ENCODE measurements at places on chromosomes 5 and 9.

DNA sequence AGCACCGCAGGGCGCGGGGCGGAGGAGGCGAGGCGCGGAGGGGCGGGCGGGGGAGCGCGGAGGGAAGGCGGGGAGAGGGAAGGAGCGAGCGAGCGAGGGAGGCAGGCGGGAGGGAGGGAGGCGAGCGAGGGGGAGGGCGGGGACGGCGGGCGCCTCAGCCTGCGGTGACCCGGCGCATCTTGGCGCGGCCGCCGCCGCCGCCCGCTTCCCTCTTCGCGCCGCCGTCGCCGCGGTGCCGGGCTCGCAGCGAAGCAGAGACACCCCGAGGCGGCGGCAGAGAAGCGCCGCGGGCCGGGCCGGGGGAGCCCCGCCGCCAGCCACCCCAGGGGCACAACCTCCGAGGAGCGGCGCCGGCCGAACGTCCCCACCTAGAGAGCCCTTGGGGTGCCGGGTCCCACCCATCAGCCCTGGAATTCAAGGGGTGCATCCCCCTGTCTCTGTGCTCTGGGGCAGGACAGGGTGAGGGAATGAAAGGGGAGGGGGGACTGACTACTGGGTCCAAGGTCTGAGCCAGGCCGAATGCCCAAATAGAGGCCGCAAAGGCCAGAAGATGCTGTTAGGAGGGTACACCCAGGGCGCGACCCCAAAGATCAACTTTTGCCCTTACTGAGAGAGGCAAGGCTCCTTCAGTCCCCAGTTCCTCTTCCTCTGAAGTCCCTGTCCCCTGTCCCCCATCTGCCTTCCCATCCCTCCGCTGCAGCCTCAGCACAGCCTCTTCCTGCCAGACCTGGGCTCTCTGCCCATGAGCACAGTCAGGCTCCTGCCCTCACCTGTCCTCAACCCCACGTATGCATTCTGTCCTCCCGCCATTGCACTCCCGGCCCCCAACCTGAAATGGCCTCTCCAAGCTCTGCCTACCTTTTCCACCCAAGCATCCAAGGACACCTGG lies at the start of gene ADAMTS2:
Gene ADAMTS2 (minus strand): TSS at position 29 of the 889 bp plus-strand sequence. CDS start 133 bp downstream, outside the sequence.
- DNase-seq, result no peak

DNA sequence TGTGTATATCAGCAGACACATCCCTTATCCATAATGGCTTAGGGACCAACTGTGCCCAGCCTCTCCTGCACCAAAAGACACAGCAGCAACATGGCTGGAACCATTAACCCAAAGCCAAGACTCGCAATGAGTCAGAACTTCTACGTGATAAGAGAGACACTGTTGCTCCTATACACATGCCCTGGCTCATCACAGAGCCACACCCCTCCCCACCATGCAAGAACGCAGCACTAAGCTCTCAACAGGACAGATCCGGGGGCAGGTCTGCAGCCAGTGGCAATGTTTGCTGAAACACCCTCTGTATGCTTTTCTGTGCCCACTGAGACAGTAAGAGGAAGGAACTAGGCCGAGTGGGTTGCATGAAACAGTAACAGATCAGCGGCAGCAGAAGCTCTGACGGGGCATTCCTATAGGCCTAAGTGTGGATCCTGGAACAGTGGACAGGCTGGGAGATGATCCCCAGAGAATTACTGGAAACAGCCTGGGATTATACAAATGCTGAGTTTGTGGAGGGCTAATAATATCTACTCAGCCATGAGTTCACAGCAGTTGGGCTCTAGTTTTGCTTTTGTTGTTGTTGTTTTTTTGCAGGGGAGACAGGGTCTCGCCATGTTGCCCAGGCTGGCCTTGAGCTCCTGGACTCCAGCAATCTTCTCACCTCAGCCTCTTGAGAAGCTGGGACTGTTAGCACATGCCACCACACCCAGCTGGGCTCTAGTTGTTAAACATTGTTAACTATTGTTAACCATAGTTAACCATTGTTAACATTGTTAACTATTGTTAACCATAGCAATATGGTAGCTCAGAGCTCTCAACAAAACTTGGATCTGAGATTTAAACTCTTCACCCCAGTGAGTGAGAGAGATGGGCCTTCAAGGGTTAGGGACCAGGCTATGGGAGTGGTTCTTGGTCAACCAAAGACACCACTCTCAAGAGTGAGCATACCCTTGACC lies 41.0 kb downstream of the B4GALT1 start:
- DNase-seq, result no peak

DNA sequence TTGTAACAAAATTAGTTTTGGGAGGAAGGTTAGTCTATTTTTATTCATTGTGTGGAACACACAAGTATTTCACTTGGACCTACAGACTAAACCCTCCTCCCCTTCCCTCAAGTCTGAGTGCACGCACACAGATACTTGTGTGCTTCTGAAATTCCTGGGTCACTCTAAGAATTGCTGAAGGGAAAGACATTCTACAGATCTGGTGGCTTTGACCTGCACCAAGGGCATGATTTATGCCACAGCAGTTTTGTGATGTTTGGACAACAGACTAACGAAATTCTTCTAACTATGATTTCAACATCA lies 150.5 kb downstream of the ARL15 start:
- DNase-seq, result no peak

DNA sequence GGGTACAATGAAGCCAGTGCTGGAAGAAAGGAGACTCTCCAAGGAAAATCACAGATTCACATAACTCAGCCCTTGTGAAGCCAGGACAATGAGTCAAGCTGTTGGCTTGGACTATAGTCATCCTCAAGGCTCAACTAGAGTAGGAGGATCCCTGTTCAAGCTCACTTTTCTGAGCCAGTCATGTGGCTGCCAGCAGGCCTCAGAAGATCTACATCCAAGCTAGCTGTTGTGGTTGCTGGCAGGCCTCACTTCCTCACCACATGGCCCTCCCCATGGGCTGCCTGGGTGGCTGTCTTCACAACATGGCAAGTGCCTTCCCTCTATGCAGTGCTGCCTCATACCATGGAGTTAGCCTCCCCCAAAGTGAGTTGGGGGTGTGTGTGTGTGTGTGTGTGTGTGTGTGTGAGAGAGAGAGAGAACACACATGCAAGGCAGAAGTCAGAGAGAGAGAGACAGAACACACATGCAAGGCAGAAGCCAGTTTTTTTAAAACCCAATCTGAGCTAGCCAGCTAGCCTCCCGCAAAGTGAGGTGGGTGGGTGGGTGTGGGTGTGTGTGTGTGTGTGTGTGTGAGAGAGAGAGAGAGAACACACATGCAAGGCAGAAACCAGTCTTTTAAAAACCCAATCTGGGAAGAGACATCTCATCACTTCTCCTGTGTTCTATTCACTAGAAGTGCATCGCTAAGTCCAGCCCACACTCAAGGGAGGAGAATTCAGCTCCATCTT lies 17.1 kb downstream of the SCAI start:
- DNase-seq, result no peak

GRCh38 chr9:87662808-87663528 lies 63.0 kb upstream of the CTSL start:
- peak; percentile 73 for DNase-seq

GRCh38 chr5:124252191-124252638 lies 494.2 kb downstream of the ZNF608 start:
- DNase-seq, result no peak

- DNase-seq, result no peak
Observed at GRCh38 chr5:125338440-125339174, 592.2 kb upstream of the ZNF608 start.

GRCh38 chr5:180649297-180650039 lies at the start of gene FLT4:
TSS of gene FLT4 (minus strand) at chr5:180649600. CDS start at chr5:180649545, 55 bp downstream.
- DNase-seq, result no peak

GRCh38 chr9:102445181-102445747 lies 549.9 kb upstream of the CYLC2 start:
- DNase-seq, result no peak

GRCh38 chr5:171945066-171945465 lies 61.4 kb downstream of the FBXW11 start:
- no peak for DNase-seq

DNA sequence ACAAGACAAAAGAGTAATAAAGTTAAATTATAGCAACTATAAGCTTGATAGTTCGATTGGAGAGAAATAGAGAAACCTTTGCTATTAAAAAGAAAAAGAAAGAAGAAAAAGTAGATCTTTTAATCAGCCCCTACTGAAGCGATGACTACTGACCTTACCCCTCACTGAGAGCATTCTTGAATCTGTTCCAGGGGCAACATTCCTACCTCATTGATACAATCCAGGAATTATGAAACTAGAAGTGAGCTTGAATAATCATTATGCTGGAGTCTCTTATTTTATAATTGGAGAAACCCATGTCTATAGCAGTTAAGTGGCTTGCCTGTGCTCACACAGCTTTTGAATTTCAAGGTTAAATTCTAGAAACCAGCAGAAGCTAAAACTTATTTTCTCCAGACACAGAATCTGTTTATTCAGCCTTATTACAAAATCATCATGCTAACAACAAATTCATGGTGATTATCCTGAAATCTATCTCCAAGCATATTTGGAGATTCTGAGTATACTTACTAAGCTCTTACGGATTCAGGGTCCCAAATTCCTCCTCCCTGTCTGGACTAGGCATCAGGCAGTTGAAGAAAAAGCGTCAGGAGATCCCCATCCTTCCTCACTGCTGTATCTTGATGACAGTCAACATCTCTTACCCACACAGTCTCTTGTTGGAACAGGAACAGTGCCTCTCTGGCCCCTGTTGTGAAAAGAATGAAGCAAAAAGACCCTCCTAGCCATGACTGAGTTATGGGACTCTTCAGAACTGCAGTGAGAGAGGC lies 547.6 kb upstream of the WWC1 start:
- DNase-seq, result no peak

- no peak for DNase-seq
Observed at GRCh38 chr9:134981829-134982228, 64.1 kb upstream of the FCN1 start.

- no peak for DNase-seq
Observed at GRCh38 chr5:110161162-110161561, 471.4 kb downstream of the MAN2A1 start.

DNA sequence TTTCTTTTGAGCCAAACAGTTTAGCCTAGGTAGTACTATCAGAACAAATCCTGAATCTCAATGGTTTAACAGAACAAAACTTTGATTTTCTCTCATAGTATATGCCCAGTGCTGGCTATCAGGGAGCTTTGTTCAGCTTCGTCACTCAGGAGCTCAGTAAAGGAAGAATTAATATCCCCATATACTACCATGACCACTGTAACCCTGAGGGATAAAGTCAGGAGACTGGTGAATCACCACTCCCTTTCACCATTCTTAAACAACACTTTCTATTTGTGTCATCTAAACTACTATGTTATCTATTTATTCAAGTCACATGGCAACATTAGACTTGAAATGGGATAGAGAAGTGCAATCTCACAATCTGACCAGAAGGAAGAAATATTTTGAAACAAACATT lies 522.6 kb upstream of the COX7C start:
- no peak for DNase-seq

DNA sequence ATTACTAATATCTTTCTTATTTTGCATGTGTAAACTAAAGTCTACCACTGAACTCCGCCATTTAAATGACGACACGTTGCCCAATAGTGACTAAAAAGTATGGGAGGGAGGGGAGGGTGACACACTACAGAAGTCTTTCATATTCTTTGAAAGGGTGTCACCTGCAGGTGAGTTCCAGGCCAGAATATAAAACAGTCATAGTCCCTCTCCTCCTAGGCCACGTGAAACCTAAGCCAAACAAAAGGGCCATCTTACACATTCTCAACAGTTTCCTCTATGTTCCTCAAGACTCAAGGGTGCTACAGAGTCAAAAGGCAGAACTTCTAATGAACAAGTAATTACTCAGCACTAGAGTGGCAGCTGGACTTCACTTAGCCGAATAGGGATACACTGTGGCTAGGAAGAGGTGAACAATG lies 6.4 kb downstream of the CEMIP2 start:
- DNase-seq, result no peak

DNA sequence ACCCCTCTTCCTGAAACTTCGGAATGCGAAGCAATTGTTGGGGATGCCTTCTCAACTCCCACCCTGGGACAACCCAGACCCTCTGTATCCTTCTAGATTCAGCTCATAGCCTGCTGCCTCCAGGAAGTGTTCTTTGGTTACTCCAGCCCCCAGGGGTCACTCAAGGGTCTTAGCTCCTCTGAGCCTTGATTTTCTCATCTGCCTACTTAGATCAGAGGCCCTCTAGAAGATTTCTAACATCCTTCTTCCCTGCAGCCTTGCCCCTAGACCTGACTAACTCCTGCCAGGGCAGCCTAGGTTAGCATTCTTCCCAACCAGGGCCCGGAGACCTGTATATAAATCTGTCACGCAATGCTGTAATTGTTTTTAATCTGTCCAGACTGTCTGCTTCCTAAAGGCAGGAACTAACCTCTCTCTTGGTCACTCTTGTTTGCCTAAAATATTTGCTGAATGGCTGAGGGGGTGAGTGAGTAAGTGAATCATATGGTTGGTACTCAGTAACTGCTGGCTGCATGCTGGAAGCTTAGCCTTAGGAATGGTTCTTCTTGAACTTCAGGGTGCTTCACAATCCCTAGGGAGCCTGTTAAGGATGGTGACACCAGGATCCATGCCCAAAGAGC lies 8.2 kb downstream of the GALNT10 start:
- no peak for DNase-seq

DNA sequence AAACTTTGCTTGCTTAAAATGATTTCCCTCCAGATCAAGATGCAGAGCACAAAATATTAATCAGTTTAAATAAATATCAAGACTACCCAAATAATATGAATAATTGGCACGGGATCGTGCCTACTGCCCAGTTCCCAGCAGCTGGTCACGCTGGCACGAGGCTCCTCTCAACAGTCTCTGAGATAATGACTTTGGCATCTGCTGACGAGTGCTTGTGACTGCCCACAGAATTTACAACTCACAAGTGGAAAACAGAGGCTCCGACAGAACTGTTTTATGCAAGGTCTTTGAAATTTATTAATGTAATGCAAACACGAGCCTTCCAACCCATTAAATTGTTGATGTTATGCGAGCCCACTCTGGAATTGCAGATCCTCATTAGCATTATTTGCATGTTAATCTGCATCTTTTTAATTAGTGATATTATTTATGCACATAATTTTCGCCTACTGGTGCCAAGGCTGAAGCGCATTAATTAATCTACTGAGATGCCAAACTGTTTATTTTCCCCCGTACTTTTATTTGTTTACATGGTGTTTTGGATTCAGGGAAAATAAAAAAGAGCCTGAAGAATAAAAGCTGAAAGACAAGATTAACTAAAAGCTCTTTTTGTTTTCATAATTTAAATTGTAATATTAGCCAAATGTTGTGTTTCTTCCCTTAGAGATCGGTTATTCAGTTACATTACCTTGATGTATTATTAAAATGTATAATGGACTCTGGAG lies 369.3 kb upstream of the IRX1 start:
- no peak for DNase-seq

- no peak for DNase-seq
Observed at GRCh38 chr9:18448101-18448500, 25.9 kb upstream of the ADAMTSL1 start.
